Suprapubic skin (tissue), 4 donors: ENCODE measurements at places on chromosomes 1 and 21.

GRCh38 chr1:246803373-246803772 is 79.2 kb downstream of the SCCPDH start:
- DNase-seq, result no peak

- no peak for DNase-seq
Observed at GRCh38 chr1:151868486-151868885, 15.0 kb upstream of the THEM5 start.

- DNase-seq, result peak; percentile 72
Observed at GRCh38 chr1:37477198-37477931, 3.0 kb downstream of the ZC3H12A start.

DNA sequence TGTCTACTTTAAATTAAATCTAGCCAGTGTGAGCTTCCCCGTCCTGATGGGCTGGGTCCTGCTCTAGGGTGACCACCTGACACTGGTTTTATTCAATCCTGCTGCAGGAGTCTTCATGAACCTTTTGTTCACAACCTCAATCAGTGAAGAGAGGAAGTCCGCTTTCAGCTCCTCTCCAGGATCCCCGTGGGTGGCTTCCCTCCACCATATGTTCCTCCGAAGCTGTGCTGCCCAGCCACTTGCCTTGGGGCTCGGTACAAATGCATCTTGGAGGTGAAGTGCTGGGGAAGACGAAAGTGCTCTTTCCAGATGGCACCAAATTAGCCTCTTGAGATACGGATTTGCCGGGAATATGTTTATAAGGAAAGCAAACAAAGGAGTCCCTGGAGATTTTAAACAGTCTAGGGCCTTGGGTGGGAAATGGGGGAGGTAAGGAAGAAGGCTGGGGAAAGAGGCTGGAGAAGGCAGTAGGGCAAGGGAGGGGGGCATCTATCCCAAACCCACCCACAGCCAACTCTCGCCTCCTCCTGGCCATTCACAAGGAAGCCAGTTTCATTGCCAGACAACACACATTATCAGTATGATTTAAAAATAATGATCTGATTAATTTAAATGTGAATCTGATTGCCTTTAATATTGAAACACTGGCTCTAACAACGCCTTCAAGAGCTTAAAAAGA is 430.8 kb downstream of the DISC1 start:
- DNase-seq, result no peak

- DNase-seq, result no peak
Observed at GRCh38 chr1:84971957-84972356, 25.0 kb downstream of the MCOLN2 start.

GRCh38 chr1:94093996-94094395 is 27.0 kb downstream of the ABCA4 start:
- no peak for DNase-seq

- no peak for DNase-seq
Observed at GRCh38 chr1:67713057-67713846, 28.3 kb downstream of the GADD45A start.

- no peak for DNase-seq
Observed at GRCh38 chr21:26962621-26963181, 4.2 kb downstream of the ADAMTS5 start.

DNA sequence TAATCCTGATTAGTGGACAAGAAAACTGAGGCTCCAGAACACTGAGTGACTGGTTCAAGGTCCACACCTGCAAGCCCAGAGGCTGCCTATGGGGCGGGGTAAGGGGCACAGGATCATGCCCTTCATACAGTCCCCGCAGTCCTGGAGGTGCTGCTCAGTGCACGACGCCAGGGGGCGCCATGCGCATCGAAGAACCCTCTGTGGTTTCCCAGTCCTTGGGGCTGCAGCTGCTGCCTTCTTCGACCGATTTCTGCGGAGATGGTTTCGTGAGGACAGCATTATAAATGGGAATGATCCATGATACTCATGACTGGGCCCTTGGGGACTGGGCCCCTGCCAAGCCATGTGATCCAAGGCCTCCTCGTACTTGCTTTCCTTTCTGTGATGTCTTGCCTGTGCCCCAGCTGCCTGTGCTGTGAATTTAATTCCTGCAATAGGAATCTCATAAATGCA is 37.1 kb upstream of the ARHGEF10L start:
- peak; percentile 92 for DNase-seq

- no peak for DNase-seq
Observed at GRCh38 chr21:38679534-38679933, 126.2 kb upstream of the ETS2 start.

DNA sequence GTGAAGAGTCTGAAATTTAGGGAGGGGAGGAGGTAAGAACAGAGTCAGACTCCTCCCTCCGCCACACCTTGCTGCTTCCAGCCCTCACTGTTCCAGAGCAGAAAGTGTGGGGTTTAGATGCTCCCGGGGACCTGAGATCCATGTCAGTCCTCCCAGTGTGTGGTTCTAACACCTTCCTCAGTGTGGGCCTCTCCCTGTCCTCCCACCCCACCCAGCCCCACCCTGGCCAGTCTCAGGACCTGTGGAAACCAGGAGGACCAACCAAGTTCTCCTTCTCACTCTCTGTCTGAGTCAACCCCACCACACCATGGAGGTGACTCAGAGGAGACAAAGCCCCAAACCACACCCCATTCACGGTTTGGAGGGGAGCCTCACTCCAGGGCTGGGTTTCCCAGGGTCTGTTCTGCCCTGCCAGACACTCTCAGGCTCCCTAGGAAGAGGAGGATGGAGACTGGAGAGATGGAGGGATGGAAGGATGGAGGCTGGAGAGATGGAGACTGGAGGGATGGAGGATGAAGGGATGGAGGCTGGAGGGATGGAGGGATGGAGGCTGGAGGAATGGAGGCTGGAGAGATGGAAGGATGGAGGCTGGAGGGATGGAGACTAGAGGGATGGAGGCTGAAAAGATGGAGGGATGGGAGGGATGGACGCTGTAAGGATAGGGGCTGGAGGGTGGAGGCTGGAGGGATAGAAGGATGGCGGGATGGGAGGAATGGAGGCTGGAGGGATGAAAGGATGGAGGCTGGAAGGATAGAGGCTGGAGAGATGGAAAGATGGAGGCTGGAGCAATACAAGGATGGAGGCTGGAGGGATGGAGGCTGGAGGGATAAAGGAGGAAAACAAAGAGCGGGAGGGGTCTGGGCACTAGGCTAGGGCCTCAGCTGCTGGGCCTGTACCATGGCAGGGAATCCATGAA is 100.9 kb upstream of the RUNX3 start:
- DNase-seq, result no peak

GRCh38 chr1:225987491-225988316 is 11.4 kb downstream of the SDE2 start:
- no peak for DNase-seq

GRCh38 chr1:24424990-24425389 is 9.4 kb downstream of the NIPAL3 start:
- DNase-seq, result no peak

DNA sequence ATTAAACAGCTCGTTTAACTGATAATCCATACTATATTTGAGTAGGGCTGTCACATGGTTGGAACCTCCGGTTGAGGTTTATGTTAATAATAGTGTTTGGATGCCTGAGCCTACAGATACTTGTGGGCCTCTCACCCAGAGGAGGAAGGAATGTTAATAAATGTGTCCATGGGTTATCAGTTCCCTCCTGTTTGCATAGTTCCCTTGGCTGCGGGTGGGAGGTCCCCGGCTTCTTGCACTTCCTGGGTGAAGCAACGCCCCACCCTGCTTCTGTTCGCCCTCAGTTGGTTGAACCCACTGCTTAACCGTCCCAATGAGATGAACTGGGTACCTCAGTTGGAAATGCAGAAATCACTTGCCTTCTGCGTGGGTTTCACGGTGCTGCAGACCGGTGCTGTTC is 23.6 kb upstream of the GBP1 start:
- no peak for DNase-seq

DNA sequence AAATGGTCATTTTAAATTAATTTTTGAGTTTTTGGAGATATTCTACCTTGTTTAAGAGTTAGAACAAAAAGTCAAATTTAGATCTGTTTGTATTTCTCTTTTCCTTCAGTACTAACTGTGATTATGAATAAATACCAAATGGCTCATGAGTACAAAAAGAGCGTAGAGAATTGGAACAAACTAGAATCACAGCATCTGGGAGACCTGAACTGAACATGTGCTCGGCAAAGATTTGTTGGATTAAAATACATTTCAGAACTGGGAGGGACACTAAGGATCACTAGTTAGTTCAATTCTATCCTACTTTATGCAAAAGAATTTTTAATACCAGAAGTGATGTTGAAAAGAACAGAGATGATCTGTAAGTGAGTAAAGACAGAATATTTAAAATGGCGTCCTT is 19.5 kb downstream of the OLFM3 start:
- DNase-seq, result no peak

DNA sequence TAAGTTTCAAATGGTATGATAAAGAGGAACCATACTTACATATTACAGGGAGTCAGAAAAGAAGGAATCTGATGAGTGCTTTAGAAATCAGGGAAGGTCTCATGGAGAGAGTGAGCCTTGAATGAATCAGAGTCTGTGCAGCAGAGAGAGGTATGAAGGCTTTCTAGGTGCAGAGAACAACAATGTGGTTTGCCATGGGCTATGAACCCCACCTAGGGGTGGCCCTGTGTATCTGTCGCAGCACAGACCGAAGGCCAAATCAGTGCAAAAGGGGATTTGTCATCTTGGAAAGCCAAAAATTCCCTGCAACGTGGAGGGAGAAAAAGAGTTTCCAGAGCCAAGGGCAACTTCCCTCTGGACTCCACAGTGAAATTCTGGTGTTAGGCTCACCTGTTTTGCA is 3.5 kb downstream of the PAPPA2 start:
- DNase-seq, result no peak

- DNase-seq, result no peak
Observed at GRCh38 chr1:51491166-51491981, 27.7 kb downstream of the EPS15 start.

GRCh38 chr1:115933625-115934024 is 42.7 kb upstream of the SLC22A15 start:
- no peak for DNase-seq

GRCh38 chr1:114685851-114686250 is 9.5 kb downstream of the AMPD1 start:
- DNase-seq, result no peak

DNA sequence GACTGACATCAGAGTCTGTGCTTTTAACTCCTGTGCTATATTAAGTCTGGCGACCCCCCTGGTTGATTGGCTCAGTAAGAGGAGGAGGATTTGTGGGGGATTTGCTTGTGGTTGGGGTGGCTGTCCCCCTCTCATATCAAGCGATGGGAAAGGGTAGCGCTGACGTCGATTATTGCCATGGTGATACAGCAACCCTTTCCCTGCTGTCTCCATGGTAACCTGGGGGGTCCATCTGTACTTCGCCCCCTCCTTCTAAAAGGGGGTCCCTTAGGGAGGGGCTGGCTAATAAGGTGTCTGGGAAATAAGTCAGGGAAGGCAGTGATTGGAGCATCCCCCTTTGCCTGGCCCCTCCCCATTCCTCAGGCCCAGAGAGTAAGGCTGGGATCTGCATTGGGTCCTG is 4.7 kb downstream of the FAM229A start:
- no peak for DNase-seq

GRCh38 chr21:31305888-31306287 is 38.2 kb downstream of the TIAM1 start:
- no peak for DNase-seq

- no peak for DNase-seq
Observed at GRCh38 chr1:187837787-187838186, 1009.0 kb downstream of the PLA2G4A start.

- DNase-seq, result no peak
Observed at GRCh38 chr1:14520514-14521163, 77.8 kb upstream of the KAZN start.

- DNase-seq, result no peak
Observed at GRCh38 chr1:165928075-165928731, 100.8 kb downstream of the UCK2 start.

- no peak for DNase-seq
Observed at GRCh38 chr1:5410652-5411051, 581.6 kb downstream of the NPHP4 start.

DNA sequence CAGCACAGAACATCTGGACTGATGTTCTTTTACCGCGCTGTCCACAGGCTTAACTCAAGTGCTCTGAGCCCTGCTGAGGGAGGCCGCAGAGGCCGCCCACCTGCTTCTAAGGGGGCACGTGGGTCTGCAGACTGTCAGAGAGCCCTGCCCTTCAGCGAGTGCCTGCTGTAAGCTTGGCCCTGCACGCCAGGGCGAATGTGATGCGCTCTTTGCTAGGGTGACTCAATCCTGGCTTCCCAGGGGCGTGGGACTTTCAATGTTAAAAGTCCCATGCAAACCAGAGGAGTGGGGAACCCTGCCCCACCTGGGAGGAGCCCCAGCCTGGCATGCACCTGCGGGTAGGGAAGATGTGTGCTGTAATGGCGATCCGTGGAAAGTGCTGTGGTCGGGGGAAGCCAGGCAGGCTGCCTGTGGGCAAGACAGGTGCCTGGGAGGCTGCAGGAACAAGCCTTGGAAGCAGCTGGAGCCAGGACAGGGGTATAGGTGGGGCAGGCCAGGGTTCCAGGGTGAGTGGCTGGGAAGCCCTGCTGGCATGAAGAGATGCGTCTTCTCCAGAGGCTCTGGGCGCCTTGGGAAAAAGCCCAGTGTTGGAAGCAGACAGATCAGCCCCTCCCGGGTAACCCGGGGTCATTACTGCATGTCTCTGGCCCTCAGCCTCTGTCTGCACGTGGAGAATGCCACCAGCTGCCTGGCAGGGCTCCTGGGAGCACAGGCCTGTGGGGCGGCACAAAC is 594 bp upstream of the PANK4 start:
- no peak for DNase-seq

DNA sequence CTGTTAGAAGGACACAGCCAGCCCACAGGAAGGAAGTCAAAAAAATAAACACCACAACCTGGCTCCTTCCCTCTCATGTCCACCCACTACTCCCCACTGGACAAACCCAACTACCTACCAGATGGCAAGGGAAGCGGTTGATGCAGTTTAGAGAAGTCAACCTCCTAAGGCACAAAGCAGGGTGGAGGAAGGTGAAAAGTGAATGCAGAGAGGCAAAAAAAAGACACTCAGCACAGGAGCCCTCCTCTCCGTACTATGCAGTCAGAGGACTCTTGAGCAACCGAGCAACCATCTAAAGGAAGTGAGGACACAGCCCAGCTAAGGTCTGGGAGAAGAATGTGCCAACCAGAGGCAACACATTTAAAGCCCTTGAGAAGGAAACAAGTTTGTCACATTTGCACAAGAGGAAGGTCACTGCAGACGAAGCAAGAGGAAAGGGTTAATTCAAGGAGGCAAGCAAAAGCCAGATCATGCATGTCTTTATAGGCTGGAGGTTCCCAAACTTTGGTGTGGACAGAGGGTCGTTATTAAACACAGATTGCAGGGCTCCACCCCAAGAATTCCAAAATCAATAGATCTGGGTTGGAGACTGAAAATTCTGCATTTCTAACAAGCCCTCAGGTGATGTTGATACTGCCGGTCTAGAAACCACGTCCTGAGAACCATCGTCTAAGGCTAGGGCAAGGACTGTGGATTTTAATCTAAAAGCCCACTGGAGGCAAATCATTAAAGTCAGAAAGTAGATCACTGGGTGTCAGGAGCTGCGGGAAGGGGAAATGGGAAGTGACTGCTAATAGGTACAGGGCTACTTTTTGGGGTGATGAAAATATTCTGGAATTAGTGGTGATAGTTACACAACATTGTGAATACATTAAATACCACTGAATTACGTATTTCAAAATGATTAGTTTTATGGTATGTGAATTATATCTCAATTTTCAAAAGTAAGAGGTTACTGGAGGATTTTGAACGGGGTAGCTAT is 19.7 kb downstream of the TP53BP2 start:
- no peak for DNase-seq
